Activated CD4-positive, alpha-beta T cell treated with anti-CD3 and anti-CD28 coated beads, Interleukin-2, amount 50 U/mL, for 24 hours (primary cell): ENCODE measurements at places on chromosomes 2 and 18.

- no peak for DNase-seq
Observed at GRCh38 chr2:169734169-169734847, 676 bp downstream of the KLHL23 start.

DNA sequence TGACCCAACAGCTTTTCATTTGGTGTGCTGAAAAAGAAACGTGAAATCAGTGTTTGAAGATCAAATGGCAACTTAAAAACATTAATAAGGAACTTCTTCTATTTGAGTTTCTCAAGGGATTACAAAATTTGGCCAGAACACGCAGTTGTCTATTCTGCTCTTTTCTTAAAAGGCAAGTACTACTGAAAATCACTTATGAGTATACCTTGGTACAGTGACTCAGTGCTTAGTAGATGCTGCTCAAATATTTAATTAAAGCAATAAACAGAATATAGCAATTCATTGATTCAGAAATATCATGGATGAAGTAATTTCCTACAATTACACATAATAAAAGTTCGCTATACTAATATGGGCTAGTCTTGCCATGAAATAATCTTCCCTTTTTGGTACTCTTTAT lies 38.2 kb upstream of the MCM6 start:
- DNase-seq = no peak

DNA sequence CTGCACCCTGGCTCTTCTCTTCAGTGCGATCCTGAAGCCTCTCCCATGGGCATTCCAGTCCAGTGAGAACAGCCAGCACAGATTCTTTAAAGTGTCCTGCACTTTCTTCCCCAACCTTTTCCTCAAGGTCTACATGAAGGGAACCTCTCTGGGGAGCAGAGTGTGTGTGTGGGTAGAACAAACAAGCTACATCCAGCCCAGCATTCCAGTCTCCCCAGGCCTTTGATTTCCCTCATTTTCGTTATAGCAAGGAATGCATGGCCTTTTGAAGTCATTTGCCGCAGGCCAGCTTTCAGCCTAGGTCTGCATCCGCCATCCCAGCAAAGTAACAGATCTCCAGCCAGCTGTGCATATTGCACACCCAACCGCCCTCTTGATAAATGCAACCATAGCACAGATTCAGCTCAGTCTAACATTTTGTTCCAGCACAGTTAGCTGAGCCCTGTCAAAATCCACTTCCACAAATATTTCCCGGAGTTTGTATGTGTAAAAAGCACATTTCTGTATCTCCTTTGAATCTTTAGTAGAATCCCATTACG lies 44.6 kb downstream of the CD8B2 start:
- DNase-seq = no peak

- DNase-seq = no peak
Observed at GRCh38 chr18:31321719-31322118, 3.8 kb downstream of the DSG1 start.

DNA sequence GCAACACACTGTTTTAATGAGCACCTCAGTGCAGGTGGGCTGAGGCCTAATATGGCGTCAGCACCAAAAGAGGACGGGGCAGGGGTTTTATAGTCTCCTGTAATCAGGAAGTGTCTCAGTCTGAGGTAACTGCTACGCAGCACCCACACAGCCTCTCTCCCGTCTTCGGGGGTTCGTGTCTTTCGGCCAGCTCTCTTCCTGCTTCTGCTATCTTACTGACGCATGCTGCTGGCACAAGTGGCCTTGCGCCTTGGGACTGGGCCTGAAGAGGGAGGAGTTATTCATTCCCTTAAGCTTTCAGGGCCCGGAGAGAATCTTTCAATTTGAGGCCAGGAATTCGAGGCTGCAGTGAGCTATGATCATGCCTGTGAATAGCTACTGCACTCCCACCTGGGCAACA lies 14.5 kb upstream of the PAPOLG start:
- no peak for DNase-seq

- no peak for DNase-seq
Observed at GRCh38 chr2:234306426-234307173, 190.3 kb downstream of the ARL4C start.
